ENCODE measurements at places on chromosomes 5 and 9.

GRCh38 chr5:158525663-158526062, 574.1 kb downstream of the EBF1 start:
- DNase-seq, result no peak

DNA sequence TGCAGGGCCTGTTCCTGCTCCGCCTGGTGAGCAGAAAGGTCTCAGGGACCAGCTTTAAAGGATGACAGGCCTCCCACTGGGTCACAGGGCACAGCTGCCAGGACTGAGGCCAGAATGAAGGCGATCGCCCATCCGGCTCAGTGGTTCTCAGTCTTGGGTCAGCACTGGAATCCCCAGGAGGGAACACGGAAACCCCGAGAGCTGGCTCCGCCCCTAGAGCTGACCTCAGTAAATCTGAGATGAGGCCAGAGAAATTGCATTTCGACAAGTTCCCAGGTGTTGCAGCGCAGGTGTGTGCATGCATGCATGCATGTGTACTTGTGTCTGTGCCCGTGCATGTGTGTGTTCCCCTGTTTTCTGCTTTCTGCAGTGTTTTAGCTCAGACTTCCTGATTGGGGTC, 47.2 kb upstream of the KCNMB1 start:
- no peak for DNase-seq

- no peak for DNase-seq
Observed at GRCh38 chr9:69657269-69657668, 14.9 kb downstream of the APBA1 start.

GRCh38 chr5:36068751-36069281, 2.1 kb upstream of the UGT3A2 start:
- DNase-seq, result no peak

GRCh38 chr9:79134654-79135053, 437.1 kb upstream of the TLE4 start:
- DNase-seq, result peak; percentile 43

GRCh38 chr5:131965826-131966415, 20.5 kb upstream of the MEIKIN start:
- no peak for DNase-seq

DNA sequence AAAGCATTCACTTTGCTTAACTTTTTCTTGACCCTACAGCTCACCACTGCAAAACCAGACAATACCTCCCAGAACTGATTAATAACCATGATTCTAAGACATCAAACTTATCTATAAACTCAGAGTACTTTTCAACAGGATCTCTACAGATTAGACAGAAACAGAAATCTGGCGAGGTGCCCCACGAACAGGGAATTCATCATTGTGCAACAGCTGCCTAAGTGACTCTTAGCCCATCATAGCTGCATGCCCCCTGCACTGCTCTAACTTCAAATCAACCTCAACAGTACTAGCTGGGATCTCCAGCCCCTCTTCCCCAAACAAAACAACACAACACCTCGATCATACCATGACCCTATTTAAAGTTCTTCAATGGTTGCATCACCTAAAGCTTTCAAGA, 16.1 kb upstream of the COL23A1 start:
- no peak for DNase-seq

DNA sequence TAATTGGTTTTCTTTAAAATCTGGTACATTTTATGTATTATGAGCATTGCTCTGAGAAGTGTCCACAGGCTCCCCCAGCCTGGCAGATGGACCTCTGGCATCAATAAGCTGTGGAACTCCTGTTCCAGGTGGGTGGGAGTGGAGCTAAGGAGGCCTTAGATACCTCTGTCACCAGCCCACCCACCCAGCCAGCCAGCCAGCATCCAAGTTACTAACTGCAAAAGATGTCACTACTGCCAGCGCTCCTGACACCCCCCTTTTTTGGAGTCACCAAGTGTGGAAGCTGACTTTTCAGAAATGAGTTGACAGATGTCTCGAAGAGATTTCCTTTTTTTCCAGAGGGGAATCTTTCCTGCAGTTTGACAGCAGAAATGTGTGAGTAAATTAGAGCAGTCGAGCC, 111.2 kb downstream of the GALNT10 start:
- no peak for DNase-seq

- DNase-seq, result no peak
Observed at GRCh38 chr9:127185931-127186781, 63.7 kb upstream of the ANGPTL2 start.

GRCh38 chr9:117596678-117597077, 107.5 kb upstream of the TLR4 start:
- peak; percentile 38 for DNase-seq

GRCh38 chr9:110303133-110303532, 34.5 kb downstream of the TXNDC8 start:
- DNase-seq, result no peak

GRCh38 chr5:10592601-10593000, 28.7 kb downstream of the ANKRD33B start:
- DNase-seq, result no peak

GRCh38 chr5:172569861-172570558, 71.1 kb upstream of the NEURL1B start:
- DNase-seq, result peak; percentile 38

GRCh38 chr5:68303038-68303738, 87.6 kb downstream of the PIK3R1 start:
- no peak for DNase-seq

DNA sequence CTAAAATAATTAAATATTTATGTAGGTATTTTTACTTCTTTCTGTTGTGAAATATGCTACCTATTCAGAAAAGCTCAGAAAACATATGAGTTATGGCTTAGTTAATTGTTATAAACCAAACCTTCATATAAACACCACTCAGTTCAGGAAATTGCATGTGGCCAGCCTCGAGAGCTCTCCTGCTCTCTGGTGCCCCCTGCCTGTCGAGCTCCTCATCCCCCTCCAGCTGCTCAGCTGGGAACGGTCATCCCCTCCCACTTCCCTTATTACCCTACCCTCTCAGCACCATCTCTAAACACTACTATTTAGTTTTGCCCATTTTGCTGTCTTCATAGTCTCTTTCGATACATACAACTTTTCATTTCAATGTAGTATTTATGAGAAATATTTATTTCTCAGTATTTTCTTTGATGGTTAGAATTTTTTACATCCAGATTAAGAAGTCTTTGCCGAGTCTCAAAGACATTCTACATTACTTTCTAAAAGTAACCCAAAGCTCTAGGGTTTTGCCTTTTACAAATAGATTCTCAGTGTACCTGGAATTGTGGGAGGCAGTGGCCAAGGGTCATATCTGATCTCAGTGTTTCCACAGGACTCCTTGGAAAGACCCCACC, 51.2 kb upstream of the SEMA4D start:
- DNase-seq, result peak; percentile 82

DNA sequence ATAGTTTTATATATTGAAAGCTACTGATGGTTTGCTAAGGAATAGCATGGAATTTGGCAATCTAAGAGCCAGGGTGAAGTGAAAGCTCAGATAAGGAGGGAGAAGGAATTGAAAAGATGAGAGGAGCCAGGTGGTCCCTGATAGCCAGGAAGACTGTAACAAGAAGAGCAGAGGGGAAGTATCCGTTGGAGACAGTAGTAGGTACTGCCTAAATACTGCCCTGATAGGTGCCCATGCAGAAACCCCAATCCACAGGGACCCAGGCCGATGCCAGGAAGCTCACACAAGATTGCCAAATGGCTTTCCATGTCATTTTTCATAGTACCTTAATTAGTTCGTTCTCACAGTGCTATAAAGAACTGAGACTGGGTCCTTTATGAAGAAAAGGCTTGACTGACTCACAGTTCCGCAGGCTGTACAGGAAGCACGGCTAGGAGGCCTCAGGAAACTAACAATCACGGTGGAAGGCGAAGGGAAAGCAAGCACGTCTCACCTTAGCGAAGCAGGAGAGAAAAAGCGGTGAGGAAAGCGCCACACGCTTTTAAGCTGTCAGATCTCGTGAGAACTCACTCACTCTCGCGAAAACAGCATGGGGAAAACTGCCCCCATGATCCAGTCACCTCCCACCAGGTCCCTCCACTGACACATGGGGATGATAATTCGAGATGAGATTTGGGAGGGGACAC, 13.0 kb downstream of the ACTL7B start:
- no peak for DNase-seq

- no peak for DNase-seq
Observed at GRCh38 chr9:134778156-134778555, 102.5 kb upstream of the FCN2 start.

DNA sequence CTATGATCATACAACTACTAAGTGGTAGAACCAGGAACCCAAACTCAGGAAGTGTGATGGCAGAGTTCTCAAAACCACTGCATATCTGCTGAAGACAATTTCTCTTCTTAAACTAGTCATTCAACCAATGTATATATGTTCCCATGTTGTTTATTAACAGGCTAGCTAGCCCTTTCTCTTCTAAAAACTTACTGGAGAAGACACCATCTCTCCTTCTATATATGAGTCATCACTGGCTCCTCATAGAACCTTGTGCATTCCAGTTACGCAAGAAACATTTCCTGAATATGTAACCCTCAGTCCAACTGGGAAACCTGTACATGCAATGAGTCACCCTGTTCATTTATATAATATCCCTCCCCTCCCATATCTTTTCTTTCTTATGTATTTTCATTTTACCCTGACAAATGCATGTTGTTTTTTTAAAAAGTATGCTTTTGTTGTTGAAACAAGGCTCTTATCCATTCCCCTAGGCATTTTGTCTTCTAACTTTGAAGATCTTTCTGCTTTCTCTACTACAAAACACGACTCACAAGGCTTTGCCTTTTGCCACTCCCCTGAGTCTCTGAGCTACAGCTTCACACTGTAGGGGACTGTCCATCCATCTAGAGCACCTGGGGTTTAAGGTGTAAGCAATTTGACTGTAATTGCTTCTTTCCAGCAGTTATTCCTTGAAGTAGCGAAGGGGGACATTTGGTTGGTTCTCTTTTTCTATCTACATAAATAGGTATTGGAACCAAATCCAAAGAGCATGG, 119.5 kb downstream of the ANXA1 start:
- DNase-seq, result no peak

DNA sequence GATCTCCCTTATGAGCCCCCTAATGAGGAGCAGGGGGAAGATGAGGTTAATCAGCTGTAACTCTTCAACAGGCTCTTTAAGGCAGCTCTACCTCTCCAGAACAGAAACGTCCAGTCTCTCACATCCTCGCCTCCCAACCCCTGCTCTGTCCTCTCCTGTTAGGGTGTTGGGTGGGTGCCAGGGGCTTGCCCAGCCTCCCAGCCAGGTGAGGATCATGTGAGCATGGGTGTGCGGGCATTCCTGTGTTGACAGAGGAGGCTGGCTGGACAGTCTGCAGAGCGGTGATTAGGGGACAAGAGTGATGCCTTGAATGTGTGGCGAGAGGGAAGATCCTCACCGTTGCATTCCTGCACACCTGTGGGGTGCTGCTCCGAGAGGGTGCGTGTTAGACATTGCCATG, 51.7 kb downstream of the CCDC180 start:
- no peak for DNase-seq

DNA sequence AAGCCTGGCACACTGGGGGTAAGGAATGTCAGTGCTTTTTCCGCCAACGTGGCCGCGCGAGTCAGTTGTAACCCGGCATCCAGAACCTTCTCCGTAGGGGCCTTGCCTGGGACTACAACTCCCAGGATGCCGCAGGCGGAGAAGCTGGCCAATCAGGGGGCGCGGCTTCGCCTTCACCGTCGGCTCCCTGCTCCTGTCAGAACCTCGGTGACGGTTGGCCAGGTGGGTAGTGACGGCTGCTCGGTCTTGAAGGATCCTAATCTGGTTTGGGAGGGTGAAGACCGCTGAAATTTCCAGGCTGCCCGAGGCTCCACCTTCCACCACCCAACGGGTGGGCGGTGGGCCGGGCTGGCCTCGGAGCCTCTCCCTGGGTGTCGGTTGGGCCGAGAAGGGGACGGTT, at the start of gene C5orf58:
Gene C5orf58, plus strand, starts transcription at position 200 of the 400 bp plus-strand sequence. CDS start 1,992 bp downstream, outside the sequence.
- no peak for DNase-seq

- DNase-seq, result peak; percentile 63
Observed at GRCh38 chr9:92378865-92379560, 25.4 kb downstream of the OGN start.

- no peak for DNase-seq
Observed at GRCh38 chr9:72427801-72428200, 62.8 kb upstream of the ZFAND5 start.

GRCh38 chr9:19976226-19976625, 187.4 kb upstream of the SLC24A2 start:
- no peak for DNase-seq

DNA sequence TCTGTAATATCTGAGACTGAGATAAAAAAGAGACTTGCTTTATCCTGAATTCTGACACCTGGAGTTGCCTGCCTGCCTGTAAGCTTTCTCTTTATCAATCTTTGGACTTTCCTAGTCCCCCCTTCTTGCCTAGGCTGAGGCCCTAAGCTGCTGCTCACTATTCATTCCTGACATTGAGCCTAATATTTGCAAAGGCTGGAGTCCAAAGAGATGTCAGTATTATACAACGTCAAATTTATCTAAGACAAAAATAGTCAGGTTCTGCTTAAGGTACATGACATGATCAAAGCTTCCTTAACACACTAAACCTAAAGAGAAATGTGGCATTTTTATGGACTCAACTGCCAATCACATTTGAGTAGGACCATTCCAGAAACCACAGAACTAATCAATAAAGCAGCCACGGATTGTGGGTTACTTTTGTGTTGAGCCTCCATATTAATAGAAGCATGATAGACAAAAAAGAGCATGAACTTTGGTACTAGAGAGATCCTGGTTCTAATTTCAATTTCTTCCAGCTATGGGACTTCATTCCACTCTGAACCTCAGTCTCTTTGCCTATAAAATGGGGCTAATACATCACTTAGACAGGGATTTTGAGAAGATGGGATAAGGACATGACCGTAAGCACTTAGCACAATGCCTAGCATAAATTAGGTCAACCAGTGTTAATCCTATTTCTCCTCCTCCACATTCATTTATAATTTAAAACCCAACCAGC, 56.1 kb downstream of the IL33 start:
- DNase-seq, result no peak

DNA sequence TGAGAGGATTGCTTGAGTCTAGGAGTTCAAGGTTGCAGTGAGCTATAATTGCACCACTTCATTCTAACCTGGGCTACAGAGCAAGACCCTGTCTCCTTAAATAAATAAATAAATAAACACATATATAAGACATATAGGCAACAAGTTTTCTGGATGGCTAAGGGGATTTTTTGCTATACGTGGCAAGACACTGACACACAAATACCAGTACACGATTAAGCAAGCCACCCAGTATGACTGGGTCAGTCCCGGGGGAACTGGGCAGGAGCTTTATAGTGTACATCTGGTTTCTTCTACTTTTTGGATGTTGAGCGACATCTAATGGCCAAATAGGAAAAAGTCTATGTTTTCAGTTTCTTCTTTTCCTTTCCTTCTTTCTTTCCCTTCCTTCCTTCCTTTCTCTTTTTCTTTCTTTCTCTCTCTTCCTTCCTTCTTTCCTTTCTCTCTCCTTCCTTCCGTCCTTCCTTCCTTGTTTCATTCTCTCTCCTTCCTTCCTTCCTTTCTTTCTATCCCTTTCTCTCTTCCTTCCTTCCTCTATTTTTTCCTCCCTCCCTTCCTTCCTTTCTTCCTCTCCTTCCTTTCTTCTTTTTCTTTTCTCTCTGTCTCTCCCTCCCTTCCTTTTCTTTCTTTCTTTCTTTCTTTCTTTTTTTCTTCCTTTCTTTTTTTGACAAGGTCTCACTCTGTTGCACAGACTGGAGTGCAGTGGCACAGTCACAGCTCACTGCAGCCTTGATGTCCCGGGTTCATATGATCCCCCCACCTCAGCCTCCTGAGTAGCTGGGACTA, 47.0 kb upstream of the PLIN2 start:
- peak; percentile 20 for DNase-seq

GRCh38 chr5:33725806-33726205, 166.0 kb downstream of the ADAMTS12 start:
- DNase-seq, result no peak

- no peak for DNase-seq
Observed at GRCh38 chr9:84617411-84618029, 52.0 kb upstream of the NTRK2 start.
